ENCODE measurements at places on chromosomes 3 and 15.

- no peak for DNase-seq
These were observed 89.1 kb downstream of the LRRC28 start for GRCh38 chr15:99340347-99340746.

DNA sequence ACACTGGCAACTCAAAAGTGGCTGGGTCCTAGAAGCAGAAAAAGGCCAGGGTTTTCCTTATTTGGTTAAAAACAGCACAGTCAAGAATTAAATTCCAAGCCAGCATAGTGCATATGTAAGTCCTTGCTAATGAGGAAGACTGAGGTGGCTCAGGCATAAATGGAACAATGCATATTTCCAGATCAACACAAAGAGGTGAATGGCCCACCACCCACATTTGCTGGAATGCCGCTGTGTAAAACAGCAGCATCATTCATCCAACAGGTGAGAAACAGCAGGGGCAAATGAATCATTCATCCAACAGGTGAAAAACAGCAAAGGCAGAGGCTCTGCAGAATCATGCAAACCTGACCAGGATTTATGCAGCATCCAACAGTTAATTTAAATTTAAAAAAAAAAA, 32.9 kb downstream of the GPR176 start:
- no peak for DNase-seq

DNA sequence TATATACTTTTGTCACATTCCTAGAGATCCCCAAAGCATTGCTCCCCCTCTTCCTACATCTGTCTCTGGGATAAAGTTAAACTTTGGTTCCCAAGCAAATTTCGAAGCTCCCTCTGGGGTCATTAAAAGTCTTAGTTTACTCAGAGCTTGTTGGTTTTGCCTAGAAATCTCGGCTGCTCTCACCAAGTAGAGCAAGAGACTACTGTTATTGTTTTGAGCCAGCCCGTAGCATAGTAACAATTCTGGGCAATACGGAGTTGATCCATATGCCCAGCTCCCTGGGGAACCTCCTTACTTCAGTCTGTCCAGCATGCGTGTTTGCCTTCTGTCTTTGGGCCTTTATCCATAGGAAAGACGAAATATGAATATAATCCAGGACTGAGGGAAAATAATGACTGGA, 10.0 kb upstream of the P3H2 start:
- no peak for DNase-seq

DNA sequence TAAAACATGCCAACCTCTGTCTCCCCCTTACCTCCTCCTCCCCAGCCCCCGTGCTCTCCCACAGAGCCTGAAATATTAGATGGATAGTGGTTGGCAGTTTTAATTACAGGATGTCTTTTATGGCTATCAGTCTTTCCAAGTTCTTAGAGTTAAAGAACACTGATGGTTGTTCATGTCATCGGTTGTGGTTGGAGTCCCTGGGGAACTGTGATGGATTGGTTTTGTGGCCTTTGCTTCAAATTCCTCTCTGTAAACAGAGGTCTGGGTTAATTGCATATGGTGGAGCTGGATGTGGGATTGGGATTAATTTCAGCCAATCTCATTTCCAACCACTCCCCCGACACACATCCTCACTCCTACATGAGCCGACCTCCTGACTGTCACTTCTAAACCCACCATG, 164.5 kb upstream of the PROK2 start:
- no peak for DNase-seq

DNA sequence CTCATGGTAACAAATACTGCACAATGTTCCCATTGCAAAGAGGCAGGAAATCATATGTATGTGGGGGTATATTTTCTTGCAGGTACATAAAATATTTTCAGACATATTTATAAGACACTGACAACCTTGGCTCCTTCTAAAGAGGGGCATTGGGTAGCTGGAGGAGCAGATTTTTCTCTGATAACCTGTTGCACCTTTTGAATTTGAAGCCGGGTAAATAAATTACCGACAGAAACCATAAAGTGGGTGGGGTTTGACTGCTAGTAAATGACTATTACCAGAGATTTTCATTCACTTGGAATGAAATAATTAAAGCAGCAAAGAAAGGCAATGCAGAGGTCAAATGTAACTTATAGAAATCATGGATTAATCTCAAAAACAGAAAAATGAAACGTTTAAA, 19.2 kb downstream of the LHFPL4 start:
- DNase-seq = no peak

DNA sequence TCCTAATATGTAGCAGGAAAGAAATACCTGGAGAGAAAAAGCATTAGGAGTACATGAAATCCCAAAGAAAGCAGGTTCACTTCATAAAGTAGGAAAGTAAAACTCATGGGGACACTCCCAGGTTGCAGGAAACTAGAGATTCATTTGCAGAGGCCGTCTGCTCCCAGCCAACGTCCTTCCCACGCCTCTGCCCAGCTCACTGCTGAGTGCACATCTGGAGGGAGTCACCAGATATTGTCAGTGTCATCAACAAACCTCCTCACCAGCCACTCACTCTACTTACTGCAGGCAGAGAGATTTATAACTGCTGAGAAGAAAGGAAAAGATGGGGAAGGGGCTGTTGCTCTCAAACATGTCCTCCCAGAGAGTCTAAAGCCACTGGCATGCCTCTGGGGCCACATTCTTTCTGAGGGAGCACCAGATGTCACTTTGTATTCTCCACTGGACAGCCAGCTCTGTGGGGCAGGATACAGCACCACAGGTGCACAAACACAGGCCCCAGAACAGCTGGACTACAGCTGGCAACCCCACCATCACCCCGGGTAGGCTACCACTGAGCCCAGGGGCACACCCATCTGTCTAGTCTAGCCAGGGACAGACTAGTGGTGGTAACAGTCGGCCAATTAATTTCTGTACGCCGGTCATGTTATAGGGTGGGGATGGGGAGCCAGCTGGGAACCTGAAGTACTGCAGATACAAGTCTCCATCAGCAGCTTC, 64.5 kb downstream of the NPTN start:
- DNase-seq = no peak

GRCh38 chr3:32239307-32240158, 1.1 kb downstream of the CMTM8 start:
- DNase-seq = no peak

DNA sequence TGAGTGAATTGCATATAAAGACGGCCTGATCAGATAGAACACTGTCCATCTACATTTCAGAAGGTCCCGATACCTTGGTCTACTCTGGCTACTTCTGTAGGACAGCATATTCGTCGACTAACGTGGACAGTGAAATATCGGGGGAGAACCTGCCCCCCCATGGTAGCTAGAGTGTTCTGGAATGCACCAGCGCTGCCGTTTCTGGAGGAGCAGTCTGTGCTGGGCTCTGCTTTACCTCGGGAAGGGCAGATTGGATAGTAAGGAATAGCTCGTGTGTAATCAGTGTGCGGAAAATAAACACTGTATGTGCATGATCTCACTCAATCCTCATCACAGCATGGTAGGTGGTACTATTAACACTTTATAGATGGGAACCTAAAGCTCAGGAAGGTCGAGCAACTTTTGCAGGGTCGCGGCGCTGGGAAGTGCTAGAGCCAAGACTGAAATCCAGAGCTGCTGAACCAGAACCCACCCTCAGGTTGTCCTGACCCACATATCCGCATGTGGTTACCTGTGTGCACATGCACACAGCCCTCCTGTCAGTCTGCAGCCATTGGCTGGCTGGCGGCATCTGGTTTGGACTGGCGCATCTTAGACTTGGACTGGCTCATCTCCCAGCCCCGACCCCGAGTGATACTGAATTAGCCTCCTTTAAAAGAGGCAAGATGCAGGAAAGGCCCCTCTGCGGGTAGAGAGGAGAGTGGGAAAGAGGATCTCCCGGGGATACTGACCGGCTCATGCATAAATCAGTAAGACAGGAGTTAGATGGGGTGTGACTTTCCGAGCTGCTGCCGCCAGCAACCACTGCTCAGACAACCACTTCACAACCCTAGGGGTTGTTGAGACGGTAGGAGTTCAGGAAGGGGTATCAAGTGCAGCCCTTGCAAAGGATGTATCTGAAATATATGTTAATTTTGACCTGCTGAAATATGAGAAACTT, 155.0 kb upstream of the BHLHE40 start:
- DNase-seq = no peak

GRCh38 chr15:59111251-59111650, 6.3 kb downstream of the CCNB2 start:
- DNase-seq = no peak

- no peak for DNase-seq
These were observed 113.0 kb upstream of the PFN2 start for GRCh38 chr3:150083655-150084042.

DNA sequence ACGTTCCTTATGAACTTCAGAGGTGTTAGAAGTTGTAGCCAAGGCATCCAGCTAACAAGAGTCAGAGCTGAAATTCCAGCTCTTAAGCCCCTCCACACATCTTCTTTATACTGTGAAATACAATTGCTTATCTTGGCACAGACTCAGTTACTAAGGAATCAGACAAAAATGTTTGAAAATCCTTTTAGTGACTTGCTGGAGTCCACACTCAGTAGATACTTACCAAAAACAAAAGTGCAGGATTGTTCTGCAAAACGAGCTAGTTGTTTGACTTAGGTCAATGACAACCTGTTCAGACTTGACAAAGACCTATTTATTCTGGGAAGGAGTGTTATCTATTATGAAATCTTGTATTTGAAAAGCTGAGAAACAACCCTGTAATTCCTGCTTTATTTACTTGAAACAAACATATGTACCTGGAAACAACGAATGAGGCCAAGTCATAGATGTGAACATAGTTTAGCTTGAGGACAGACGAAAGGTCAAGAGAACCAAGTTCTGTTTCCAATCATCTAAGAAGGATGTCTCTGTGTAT, 38.5 kb downstream of the B3GNT5 start:
- DNase-seq = no peak

DNA sequence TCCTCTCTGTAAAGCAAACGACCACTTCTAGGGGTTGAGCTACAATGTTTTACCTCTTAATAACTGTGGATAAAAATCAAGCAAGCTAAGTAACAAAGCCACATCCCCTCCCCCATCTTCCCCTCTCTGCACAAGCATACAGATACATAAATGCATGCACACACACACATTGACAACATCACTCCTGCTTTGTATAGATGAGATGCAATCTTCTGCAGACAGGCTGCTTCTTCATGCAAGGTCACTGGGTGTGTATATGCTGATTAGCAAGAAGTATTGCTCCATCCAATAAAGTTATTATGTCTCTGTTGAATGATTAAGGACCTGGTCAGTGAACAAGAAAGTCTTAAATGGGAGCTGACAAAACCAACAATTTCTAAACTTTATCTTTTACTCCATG, 8.8 kb upstream of the ATP11B start:
- no peak for DNase-seq

GRCh38 chr3:71728632-71729342, 3.6 kb upstream of the EIF4E3 start:
- DNase-seq = no peak

- no peak for DNase-seq
These were observed 19.7 kb downstream of the ANKRD63 start for GRCh38 chr15:40263024-40263754.

DNA sequence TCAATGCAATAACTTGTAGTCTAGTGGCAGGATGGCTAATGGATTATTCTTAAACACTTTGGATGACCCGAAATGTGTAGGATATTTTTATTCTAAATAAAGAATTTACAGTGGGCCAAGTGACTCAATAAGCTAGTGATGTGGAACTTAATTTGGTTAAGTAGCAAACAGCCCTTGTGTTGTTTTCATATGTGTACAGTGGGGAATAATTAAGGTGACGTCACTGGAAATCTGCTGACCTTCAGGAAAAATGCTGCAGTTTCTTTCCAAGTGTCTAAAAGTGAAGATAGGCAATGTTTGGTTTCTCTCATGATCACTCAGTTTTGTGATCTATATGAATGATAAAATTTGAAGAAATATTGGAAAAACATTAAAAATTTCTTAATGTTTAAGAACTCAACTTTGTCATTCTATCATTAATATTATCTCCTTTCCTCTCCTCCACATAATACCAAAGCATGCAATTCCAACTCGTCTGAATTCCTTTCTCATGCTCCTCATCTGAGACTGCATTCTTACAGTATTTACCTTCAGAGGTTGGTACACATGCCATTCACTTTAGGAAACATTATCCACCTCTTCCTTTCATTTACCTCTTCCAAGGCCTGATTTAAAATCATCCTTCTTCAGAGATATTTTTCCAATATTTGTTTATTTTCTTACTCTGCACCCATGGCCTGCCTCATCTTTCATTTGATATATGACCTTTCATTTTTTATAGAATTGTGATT, 414.6 kb upstream of the ARPP21 start:
- no peak for DNase-seq

DNA sequence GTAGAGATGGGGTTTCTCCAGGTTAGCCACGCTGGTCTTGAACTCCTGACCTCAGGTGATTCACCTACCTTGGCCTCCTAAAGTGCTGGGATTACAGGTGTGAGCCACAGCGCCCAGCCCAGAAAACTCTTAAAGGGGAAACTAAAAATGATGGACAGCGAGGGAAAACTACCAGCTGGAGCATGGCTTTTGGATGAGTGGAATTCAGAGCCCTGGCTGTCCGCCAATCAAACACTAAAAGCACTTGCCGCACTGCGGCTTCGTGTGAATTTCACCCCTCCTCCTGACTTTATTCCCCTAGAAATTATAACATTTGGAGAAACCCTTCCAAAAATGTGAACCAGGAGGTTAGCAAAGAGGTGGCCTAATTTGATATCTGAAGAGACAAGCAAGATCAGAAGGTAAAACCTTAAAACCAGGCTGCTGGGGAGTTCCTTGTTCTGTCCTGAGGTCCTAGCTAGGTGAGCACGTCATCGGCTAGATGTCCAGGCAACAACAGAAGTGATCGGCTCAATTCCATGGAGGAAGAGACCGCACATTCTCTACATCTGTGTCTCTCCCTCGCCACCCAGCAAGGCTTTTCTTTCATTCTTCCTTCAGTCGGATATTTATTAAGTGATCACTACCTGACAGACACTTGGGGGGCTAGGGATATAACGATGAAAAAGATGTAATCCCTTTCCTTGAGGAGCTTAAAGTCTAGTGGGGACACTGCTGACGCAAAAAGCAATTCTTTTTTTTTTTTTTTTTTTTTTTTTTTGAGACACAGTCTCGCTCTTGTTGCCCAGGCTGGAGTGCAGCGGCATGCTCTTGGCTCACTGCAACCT, 1.7 kb downstream of the TM4SF19 start:
- DNase-seq = no peak

DNA sequence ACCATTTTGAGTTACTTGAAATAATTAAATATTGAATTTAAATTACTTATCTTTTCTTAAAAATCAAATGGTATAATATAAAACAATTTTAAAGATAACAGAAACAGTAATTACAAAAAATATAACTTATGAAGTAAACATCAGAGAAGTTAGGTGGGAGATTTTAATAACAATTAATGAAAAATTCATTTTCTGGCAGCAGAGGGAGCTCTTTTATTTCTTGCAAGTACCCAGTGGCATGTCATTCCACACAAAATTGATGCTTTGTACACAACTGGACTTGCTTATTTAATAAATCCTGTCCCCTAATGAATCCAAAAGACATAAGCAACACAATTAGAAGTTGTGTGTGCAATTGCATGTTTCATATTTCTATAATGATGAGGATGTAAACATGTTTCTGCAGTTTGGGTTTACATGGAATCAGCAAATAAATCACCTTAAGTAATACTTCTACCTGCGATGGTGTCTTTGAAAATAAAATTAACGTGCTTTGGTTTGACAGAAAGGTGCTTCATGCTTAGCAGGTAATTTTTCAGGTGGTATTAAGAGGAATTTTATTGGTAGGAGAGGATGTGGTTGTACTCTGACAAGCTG, 861.3 kb downstream of the ZPLD1 start:
- no peak for DNase-seq

- no peak for DNase-seq
These were observed 100.1 kb downstream of the TPRA1 start for GRCh38 chr3:127490271-127491023.
